ENCODE measurements at places on chromosomes 2 and 18.

DNA sequence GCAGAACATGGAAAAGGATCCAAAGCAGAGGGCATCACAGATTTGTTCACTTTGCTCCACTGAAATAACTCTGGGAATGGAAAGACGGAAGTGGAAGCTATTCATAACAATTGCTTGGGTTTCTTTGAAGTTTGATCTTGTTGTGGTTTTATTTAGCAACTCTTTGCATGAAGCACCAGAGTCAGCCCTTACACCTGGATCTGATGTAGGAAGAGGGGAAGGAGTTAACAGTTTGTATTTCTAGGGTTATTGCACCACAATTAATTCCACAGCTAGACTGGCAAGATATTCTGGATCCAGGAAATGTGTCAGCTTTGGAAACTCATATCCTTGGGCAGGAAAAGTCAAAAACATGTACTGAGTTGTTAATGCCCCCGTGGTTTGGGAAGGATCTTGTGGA lies 1143.4 kb downstream of the CNTNAP5 start:
- DNase-seq = no peak

DNA sequence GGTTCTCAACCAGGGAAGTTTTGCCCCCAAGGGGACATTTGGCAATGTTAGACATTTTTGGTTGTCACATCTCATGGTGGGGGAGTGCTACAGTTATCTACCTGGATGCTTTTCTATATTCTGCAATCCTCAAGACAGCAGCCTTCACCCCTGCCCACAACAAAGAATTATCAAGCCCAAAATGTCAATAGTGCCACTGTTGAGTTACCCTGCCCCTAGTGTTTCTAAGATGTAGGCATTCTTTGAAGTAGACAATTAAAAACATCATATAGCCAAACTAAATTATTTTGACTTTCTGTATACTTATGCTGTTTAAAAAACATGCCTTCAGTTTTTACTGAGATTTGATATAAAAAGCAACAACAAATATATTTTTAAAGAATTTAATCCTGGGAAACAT lies 48.0 kb downstream of the ABI2 start:
- no peak for DNase-seq

DNA sequence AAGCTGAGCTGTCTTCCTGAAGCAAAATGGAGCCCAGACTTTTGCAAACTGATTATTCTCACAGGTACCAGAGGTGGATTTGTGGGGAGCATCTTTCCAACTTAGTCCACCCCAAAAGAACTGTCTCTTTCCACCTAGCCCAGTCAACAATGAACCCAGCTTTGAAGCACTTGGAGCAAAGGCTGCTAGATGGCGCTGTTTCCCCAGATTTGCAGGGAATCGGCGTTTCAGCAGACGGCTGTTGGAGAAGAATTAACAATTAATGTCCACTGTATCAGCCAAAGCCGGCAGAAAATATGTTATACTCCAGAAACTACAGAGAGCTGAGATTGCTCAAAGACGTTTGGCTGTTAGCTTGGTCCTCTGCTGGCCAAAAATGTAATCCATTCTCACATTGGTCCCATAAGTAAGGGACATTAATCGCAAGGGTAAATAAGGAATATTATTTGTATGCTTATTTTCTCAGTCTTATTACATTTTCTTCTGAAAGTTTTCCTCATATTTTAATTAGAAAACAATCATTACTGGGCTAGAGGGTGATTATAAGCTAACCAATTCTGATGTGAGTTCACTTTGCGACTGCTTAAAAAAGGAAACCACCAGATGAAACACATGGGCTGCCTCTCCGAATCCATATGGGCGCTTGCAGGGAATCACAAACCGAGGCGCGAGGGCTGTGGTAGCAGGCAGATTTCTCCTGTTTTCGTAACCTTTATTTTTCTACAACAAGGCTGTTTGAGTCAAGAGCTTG lies 423.8 kb upstream of the MEX3C start:
- peak; percentile 33 for DNase-seq

DNA sequence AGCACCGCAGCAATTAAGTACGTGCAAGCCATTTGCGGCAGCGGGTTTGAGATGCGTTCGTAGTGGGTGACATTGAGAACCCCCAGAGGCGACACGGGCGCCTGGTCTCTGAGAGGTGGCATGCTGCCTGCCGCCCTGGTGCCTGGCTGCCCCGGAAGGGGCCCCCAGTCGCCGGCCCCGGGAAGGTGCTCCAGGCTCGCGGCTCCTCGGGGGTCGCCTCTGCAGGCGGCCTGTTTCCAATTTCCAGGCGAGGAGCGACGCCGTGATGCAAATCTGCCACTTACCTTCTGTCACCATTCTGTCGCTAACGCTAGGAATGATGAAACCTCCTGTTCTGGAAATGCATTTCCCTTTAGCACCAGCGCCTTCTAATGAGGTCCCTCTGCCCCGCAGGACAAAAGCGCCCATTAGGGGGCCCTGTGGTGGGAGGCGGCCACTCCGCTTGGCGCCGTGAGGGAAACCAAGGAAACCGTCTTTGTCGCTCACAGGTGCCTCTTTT lies 13.0 kb downstream of the KIF5C start:
- DNase-seq = no peak

DNA sequence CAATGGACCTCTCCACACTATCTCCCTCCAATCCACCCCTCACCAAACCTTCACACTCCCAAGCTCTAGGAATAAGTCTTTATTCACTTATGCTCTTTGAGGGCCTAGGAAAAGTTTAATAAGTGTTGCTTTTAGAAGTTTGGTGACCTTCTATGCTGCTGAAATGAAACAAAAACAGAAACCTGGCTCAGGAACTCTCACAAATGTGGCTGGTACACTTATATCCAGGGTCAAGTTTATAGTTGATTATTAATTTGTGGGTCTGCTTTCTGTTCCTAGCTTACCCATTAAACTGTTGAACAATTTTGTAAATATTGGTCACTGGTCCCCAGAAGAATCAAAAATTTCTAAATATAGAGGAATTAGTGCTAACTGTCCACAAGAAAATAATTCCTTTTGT lies 14.2 kb upstream of the ANKRD44 start:
- DNase-seq = peak; percentile 56

Data from GM19239 (cell line).